ELF-1 (cell line): ENCODE measurements at places on chromosomes 4 and X.

DNA sequence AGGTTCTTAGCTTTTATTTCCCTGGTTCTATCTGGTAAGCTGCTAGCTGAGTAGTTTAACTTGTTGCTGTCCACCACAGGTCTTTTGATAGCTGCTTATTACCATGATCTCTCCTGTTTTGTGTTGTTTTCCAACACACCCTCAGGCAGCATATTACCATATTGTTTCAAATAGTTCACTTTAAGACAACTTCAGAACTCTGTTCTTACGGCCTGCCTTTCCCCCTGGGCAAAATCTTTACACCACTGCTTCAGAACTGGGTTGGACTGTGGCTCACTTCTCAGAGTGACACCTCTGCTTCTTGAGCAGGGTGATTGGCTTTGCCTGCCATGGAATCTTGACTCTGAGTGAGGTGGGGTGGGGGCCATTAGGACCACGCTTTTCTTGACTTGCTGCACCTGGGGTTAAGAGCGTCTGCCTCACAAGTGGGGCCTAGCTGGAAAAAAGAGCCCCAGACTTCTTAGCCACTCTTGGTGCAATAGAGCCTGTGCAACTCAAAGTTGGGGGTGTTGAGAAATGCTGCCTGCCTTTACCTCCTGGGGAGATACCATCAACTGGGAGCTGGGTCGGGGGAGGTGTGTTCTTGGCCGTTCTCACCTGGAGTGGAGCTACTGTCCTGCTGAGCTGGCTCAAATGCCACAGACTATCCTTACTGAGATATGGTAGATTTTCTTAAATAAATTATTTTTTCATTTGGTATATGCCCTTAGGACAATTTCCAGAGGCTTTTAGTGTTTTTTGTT is 23.4 kb downstream of the USP9X start:
- DNase-seq = peak; percentile 69

GRCh38 chr4:130419211-130419975 is 1323.4 kb downstream of the C4orf33 start:
- no peak for DNase-seq

- peak; percentile 18 for DNase-seq
Measured at GRCh38 chr4:102493794-102494193, 7.4 kb upstream of the NFKB1 start.

- DNase-seq = no peak
Measured at GRCh38 chrX:118724775-118725174, 2.6 kb upstream of the IL13RA1 start.

GRCh38 chrX:110043506-110043905 is 40.6 kb downstream of the TMEM164 start:
- no peak for DNase-seq
